ENCODE measurements at places on chromosomes 1 and 21. TPM values are rescaled to one million over a fixed set of nuclear protein-coding genes. Genes with fewer than 3 reads are reported as not detected.

- no peak for DNase-seq
Observed at GRCh38 chr1:109881906-109882287, 28.8 kb upstream of the CSF1 start.

GRCh38 chr21:15066123-15066575 is 1.3 kb upstream of the NRIP1 start:
- no peak for DNase-seq

DNA sequence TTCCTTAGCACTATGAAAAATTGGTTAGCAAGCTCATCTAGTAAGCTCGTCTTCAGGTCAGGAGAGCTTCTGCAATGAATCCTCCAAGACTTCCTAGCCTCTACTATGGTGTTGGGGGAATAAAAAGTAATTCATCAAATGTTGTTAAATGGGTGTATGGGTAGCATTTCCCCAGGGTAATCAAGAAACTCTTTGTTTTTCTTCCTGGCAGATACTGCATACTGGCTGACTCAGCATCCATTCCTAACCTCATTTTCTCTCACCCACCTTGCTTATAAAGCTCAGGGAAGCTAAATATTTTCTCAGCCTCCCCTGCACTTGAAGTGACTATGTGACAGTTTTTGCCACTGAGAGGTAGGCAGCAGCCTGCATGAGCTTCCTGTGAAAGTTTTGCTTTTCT is 83.4 kb downstream of the MAB21L3 start:
- no peak for DNase-seq

- DNase-seq, result peak; percentile 56
Observed at GRCh38 chr1:110309767-110310166, 29.4 kb upstream of the RBM15 start.

GRCh38 chr1:203126866-203127665 is 460 bp upstream of the ADORA1 start:
- DNase-seq, result no peak

DNA sequence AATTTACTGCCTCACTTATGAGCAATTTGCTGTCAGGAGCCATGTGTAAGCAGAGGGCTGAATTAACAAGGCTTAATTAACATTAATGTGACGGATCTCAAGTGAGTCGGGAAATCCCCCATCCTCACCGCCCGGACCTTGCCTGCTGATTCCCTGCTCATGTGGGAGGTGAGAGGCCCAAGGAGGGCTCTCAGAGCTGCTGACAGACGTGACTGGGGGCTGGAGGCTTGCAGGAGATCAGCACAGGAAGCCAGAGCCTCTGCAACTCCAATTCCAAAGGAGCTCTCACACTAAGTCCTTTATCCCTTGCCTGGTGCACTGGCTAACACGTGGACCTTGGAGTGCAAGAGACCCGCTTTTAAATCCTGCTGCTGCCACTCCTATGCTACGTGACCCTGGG is 19.4 kb downstream of the LRP8 start:
- DNase-seq, result no peak

- no peak for DNase-seq
Observed at GRCh38 chr1:101215363-101216011, 21.3 kb upstream of the S1PR1 start.

The SLAMF7 gene
- polyA plus RNA-seq, result not detected

The LIPI gene
- polyA plus RNA-seq, result not detected

DNA sequence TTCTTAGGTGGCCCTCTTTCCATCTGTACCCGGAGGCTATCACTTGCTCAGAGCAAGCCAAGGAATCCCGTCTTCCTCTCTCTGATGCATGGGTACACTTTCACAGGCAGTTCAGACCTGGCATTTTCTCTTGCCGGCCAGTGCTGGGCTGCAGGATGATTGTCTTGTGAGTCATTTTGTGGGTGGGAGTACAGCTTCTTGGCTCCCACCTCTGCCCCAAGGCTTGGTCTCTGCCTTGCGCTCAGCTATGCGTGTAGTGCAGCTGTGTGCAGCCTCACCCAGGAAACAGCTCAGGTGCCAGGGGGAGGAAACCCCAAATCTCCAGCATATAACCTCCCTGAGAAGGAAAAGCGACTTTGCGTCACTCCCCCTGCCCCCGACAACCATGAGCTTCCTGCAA is 3.9 kb upstream of the AJAP1 start:
- no peak for DNase-seq

DNA sequence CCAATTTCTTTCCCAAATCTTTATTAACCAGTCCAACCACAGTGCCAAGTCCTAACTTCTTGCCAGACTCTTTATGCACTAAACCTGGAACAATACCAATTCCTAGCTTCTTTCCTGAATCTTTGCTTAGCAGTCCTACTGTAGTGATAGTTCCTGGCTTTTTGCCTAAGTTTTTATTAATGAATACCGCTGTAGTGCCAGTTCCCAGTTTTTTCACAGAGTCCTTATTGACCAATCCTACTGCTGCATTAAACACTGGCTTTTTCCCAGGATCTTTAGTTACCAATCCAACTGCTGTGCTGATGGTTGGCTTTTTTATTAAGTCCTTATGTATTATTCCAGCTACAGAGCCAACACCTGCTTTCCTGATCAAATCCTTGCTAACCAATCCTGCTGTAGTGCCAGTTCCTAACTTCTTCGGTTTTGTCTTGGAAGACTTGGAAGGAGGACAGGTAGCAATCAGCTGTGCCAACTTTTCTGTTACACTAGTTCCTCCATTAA is 80.8 kb downstream of the ASH1L start:
- DNase-seq, result no peak

The PDC gene
- polyA plus RNA-seq, result not detected

DNA sequence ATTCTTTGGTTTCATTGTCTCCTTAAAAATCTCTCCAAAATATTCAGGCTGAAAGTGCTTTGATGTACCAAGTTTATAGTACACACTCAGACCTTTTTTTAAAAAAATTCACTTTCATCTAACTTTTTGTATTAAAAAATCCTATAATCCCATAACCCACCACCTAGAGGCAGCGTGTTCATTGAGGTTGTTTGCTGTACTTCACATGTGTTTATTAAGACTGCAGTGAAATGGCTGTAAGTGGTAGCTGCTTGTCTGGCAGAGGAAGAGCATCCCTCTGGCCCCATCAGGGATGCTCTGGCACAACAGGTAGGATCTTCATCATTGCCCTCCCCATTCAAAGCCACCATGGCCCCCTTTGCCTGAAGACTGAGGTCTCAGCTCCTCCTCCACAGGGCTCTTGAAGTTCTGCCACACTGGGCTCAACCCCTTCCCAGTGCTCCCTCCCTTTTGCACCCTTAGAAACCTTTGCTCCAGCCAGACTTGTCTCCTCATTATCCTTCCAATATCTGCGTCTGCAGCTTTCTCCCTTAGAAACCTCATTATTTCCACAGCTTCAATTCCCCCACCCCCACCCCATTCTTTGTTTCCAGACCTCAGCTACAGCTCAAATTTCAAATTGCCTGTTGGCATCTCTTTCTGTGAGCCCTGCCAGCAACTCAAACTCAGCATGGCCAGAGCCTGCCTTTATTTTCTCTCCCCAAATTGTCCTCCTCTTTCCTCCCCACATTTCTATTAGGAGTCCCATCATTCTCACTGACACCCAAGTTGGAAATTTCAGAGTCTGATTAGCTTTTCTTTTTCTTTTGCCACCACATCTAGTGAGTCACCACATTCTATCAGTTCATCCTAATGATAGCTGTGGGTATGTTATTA is 369.6 kb upstream of the USP24 start:
- DNase-seq, result no peak

- no peak for DNase-seq
Observed at GRCh38 chr1:213898684-213899083, 89.1 kb upstream of the PROX1 start.

DNA sequence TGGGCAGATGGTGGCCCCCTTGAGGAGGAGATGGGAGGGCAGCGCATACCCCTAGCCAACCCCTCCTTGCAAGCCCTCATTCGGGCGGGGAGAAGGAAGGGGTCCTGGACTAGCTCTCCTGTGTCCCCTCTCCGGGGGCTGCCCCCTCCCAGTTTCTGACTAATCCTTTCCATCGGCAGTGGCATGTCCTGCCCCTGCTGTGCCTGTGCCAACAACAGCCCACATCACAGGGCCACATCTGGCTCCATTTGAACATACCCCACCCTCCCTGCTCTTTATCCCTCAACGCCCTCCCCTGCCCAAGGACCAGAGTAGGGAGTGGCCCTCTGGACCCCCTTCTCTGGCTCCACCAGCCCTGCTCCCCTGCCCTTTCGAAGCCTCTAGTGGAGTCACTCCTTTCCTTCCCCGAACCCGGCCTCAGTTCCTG is 11.0 kb upstream of the LMNA start:
- no peak for DNase-seq

The CPLANE2 gene
- 5.7 TPM for polyA plus RNA-seq

All from AG04450 (cell line).